T-helper 1 cell treated with Interleukin-12 subunit alpha and Interleukin-12 subunit beta and Interleukin-4 antibody, amounts not matched to agents 30 ng/mL and 1 ng/mL, for 36 hours (primary cell): ENCODE measurements at places on chromosomes 4 and X. TPM values are rescaled to one million over a fixed set of nuclear protein-coding genes. Genes with fewer than 3 reads are reported as not detected.

Gene POF1B
- total RNA-seq: 0.12 and 0.29 TPM in 2 replicates

Gene P2RY8
- total RNA-seq: 120 TPM in 2 replicates

Gene ASMT
- total RNA-seq: 1.0 TPM in 1 of 2 replicates, not detected in the other

Gene GABRA4
- not detected in 2 replicates for total RNA-seq

Gene GPM6B
- total RNA-seq: not detected in 2 replicates

Gene CT55
- not detected in 2 replicates for total RNA-seq

Gene ADH7
- not detected in 2 replicates for total RNA-seq

Gene ZFYVE28
- 21.2 and 21.6 TPM in 2 replicates for total RNA-seq

Gene ADAMTS3
- not detected in 2 replicates for total RNA-seq

Gene C4orf51
- not detected in 2 replicates for total RNA-seq

Gene SLC10A6
- not detected in 2 replicates for total RNA-seq

Gene SLC9A7
- total RNA-seq: 15.4 and 17.0 TPM in 2 replicates
